Neural progenitor cell (in vitro differentiated cells): ENCODE measurements at places on chromosomes 6 and 20.

GRCh38 chr6:3751077-3751729 lies at the start of gene PXDC1:
Gene PXDC1 (minus strand): TSS chr6:3751713. CDS start chr6:3751531, 182 bp downstream.
- peak; percentile 57 for DNase-seq

DNA sequence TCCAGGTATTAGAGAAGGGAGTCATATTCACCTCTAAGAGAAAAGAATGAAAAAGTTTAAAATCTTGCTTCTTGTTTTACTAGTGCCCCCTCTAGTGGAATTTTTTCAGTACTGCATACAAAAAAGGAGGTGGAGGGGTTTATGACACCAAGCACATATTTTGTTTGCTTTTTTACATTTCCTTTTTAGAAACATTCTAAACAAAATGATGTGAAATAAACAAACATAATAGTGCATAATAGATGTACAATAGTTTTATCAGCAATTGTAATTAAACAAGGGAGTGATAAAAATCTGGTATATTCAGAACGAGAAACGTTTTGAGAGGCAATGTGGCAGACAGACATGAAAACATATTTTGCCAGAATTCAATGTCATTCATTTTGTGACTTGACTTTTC lies 111.0 kb upstream of the TFAP2D start:
- DNase-seq: peak; percentile 43

DNA sequence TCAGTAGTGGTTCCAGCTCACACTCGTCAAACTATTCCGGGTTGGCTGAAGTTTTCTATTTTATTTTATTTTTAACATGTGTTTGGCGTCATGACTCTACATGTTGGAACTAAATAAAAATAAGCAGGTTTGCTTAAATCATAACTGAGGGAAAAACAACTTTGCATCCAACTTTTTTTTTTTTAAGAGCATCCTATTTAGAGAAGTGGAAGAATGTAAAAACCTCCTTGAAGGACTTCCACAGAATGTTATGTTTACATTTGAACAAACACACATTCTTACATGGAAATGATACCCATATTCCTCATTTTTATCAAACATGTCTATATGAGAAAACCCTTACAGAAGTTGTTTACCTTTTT lies 659 bp downstream of the PRDM1 start:
- no peak for DNase-seq

DNA sequence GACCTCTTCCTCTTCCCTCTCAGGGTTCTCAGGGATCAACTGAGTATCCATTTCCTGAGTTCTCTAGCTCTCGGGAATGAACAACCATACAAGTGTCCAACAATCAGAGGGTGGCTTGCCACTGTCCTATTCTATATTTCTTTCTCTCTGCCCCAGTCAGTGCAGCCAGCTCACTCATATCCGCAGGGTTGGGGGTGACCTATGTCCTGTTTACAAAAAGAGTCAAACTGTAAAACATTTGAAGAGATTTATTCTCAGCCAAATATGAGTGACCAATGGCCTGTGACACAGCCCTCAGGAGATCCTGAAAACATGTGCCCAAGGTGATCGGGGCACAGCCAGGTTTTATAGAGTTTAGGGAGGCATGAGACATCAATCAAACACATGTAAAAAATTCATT lies 10.8 kb upstream of the BTN3A2 start:
- no peak for DNase-seq

DNA sequence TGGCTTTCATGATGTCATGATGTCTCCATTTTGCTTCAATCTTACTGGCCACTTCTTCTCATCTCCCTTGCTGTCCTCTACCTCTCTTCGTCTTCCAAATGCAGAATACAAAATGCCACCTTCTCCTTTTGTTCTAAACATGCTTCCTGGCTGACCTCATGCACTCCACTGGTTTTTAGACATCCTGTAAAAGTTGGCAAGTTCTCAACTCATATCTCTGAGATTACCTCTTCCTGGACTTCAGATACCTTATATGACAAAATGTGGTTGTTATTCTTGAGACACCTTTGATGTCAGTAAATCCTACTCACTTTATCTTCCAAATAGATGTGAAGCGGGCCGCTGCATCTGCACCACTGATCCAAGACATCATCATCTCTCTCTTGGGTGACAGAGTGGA lies 212.7 kb upstream of the FOXA2 start:
- no peak for DNase-seq

DNA sequence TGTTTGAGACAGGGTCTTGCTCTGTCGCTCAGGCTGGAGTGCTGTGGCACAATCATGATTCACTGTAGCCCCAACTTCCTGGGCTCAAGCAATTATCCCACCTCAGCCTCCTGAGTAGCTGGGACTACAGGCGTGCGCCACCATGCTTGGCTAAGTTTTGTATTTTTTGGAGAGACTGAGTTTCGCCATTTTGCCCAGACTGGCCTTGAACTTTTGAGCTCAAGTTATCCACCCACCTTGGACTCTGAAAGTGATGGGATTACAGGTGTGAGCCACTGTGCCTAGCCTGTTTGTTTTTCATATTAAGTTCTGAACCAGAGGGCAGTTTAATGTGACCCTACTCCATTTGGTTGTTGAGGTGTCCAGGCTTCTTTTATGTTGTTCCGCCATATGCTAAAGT lies 194.8 kb downstream of the PLCB1 start:
- no peak for DNase-seq

DNA sequence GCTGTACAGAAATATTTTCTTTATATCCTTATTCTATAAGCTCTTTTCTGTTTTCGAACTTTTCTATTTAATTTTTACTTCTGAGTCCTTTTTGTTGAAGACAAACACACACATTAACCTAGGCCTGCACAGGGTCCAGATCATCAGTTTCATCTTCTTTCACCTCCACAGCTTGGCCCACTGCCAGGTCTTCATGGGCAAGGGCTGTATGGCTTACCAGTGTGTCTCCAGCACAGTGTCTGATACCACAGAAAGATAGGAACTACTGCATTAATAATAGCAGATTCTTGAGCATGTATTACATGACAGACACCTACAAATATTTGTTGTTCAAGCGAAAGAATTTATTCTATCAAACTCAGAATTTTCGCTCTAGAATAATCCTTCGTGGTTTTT lies 24.4 kb downstream of the QKI start:
- no peak for DNase-seq

DNA sequence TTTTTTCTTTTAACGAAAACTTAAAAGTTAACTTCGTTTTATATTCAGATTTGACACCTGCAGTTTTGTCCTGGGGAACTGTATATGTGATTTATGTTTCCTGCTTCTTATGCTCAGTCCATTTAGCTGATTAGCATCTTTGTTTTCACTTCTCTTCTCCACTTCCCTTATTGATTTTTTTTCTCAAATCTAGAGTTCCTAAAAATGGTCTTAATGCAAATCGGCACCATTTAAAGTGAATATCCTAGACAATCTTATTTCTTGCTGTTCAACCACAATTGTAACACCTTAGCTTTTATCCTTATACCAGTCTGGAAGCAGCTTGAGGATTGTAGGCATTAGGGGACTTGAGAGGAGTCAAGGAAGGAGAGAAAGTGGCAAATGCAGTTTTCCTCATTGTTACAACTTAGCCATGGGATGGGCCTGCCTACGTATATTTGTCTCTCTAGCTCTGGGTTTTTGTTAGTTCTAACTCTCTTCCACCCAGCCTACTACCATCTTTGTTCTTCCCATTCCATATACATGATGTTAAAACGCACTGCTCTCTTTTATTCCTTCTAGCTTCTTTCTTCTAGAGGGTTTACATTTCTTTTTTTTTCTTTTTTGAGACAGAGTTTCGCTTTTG lies 8.5 kb downstream of the QRSL1 start:
- DNase-seq: no peak

- DNase-seq: no peak
Measured at GRCh38 chr6:47203266-47203937, 106.3 kb downstream of the TNFRSF21 start.

GRCh38 chr6:40249935-40250334 lies 315.7 kb upstream of the MOCS1 start:
- DNase-seq: no peak

DNA sequence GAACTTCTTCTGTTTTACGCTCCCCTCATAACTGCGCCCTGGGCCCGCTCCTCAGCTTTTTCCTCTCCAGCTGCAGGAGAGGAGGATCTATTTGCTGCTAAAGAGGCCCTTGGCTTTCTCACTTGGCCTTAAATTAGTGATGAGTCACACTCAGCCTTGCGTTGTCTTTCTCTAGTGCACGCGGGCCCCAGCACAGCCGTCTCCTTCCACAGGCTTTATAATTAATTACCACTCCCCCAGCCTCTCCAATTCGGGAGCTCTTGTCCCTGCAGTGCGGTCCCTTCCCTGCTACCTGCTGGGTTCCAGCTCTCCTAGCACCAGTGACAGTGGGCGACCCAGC lies 25.2 kb downstream of the PACSIN1 start:
- no peak for DNase-seq

DNA sequence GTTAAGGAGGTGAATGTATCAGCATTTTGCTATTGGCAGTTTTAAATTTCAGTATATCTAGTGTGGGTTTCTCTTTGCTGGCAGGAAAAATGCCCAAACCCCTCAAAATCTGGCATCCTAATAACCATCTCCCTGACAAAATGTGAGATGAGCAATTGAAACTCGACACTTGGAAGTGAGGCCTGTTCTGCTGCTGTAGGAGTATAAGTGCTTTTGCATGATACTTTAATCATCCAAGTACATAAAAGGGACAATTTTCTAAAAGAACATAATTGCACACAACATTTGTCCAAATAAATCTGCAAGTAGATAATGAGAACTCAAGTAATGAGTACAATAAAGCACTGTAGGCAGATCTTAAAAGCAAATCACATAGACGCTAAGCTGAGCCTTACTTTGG lies 36.5 kb downstream of the LAMP5 start:
- DNase-seq: no peak

GRCh38 chr20:63317061-63317460 lies 24.1 kb downstream of the COL20A1 start:
- no peak for DNase-seq

DNA sequence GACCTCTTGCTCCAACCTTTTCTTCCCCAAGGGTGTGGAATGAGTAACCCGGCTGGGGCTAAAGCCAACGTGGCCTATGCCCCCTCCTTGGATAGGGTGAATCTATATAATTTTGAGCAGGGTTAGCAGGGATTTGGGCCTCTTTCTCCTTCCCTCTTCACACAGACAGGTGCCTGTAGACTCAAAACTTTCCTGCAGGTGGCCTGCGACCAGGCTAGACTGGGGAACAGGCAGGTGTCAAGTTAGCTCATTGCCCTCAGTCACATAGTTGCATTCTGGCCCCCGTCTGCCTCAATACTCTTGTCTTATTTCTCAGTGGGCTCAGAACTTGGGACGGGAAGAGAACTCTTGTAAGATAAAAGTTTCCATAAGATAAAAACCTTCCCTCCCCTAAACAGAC lies 243.0 kb downstream of the ATXN1 start:
- no peak for DNase-seq

DNA sequence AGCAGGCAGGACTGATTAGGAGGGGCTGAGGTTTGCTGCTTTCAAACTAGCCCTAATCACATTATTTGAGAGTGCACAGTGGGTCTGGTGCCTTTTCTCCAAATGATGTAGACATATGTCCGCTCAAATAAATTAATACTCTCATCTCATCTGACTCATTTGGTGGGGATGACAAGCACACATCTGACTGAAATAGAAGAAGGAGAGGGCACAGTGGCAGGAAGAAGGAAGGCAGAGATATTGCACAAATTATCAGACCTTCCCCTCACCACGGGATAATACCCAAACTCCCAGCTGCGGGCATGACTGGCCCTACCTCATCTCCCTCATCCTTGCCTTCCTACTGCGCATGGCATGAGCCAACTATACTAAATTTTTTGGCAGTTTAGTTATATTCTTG lies 33.9 kb upstream of the TNFRSF21 start:
- DNase-seq: no peak

DNA sequence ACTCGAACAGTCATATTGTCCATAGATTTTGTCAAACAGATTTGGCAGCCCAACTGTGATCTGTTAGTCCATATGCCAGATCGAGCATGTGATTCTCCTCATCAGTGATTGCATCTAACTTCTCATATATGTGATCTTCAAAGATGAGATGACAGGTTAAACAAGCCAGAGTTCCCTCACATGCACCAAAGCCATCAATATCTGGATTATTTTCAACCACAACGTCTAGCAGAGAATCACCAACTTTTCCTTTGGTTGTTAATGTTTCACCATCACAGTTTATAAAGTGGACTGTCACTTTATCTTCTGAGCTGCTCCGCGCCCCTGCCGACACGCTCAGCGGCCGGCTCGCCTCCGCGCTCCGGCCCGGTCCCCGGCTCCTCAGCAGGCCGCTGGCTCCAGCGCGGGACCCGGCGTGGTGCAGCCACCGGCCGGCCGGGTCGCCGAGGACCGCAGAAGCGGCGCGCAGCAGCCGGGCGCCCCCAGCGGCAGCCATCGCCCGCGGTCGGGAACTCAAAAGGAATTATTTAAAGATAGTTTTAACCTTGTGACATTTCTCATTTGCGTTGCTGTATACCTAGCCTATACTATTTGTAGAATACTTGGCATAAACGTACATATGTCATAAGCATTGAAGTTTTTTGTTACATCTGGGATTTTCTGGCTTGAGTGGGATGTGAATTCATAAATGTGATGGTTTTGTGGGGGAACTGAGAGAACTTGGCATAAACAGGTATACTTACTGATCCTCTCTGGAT lies 40.1 kb upstream of the DYNLRB1 start:
- DNase-seq: peak; percentile 8

DNA sequence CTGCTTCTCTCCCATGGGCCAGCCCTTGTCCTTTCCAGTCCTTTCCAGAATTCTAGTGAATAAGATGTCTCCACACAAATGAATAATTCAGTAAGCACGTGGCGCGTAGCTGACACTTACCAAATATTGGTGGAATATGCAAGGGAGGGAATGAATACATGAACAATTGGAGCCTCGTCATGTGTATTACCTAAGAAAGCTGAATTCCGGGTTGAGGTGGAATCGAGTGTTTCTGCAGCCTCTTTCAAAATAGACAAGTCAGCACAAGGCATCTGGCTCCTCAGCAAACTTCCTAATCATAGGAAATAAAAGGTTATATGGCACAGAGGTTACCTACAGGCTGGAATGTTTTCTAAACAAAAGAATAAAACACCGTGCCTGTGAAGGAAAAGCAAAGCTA lies 47.0 kb upstream of the NT5E start:
- DNase-seq: no peak

GRCh38 chr6:55184782-55185530 lies 10.6 kb downstream of the HCRTR2 start:
- no peak for DNase-seq

- no peak for DNase-seq
Measured at GRCh38 chr6:8627085-8627861, 191.9 kb upstream of the SLC35B3 start.

- no peak for DNase-seq
Measured at GRCh38 chr6:7479801-7480266, 61.6 kb upstream of the DSP start.
